Thoracic aorta (tissue), 2 donors: ENCODE measurements at places on chromosomes 1 and 21.

DNA sequence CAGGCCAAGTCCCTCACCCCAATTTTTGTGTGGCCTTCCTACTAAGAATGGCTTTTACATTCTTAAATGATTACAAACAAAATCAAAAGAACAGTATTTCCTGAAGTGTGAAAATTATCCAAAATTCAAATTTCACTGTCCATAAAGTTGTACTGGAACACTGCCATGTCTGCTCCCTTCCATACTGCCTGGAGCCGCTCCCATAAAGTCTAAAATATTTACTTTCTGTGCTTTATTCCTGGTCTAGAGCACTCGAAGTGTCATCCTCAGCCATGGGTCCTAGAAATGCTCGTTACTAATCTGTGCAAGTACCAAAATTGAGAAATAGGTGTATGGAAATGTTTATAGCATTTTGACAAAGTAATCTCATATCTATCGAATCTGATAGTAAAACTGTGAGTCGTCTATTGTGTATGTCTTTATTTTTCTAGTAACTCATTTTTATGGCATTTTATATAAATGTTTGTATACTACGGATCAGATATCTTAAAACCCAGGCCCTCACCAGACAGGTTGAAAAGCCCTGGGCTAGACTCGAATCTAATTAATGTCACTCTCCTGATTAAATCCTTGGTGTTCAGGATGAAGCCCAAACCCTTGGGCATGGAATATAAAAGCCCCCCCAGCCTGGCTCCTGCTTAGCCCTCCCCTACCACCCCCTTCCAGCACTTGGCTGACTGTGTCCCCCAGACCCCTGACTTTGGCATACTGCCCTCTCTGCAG lies 4.9 kb downstream of the LBR start:
- no peak for DNase-seq

DNA sequence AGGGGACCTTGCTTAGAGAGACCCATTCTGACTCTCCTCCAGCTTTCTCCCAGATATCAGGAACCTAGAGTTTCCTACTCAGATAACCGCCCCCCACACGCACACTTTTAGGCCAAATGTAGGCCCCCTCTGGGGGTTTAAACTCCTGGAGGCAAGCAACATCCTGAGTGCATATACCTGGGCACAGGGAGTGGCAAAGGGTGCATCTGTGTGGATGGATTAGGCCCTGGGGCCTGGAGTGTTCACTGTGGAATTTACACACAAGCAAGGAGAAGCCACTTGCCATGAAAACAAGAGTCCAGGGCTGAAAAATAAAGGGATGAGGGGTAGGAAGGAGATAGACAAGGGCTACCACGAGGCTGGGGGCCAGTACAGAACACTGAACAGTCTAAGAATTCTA lies 343.1 kb downstream of the NTNG1 start:
- no peak for DNase-seq

DNA sequence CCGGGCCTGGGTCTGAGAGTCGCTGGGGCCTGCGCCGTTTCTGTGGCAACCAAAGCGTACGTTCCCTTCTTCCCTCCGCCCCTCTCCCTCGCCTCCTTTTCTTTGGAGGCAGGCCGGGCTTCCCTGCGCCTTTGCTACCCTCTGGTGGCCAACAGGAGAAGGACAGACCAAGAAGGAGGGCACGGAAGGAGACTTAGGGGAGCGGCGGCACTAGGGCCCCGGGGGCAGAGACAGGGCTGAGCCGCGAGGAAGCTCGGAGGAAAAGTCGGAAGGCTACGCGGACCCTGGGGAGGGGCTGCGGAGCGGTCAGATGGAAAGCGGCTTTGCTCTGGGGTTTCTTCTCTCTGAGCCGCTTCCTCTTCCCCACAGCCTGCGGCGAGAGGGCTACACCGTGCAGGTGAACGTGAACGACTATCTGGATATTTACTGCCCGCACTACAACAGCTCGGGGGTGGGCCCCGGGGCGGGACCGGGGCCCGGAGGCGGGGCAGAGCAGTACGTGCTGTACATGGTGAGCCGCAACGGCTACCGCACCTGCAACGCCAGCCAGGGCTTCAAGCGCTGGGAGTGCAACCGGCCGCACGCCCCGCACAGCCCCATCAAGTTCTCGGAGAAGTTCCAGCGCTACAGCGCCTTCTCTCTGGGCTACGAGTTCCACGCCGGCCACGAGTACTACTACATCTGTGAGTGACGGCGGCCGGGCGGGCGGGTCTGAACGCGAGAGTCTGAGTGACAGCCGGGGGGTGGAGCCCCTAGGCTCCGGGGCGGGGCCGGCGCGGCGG lies 6.3 kb downstream of the EFNA3 start:
- DNase-seq: peak; percentile 82

DNA sequence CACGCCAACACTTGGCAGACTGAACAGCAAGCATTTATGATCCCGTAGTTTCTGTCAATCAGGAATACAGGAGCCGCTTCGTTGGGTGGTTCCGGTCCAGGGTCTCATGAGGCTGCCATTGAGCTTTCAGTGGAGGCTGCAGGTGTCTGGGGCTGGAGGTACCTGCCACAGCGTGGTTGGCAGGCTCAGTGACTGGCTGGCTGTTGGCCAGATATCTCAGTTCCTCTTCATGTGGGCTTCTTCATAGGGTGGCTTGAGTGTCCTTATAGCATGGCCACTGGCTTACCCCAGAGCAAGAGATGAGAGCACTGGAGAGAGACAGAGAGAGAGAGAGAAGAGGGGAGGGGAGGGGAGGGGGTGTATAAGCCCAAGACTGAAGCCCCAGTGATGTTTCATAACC lies 29.3 kb downstream of the PIK3CD start:
- no peak for DNase-seq

DNA sequence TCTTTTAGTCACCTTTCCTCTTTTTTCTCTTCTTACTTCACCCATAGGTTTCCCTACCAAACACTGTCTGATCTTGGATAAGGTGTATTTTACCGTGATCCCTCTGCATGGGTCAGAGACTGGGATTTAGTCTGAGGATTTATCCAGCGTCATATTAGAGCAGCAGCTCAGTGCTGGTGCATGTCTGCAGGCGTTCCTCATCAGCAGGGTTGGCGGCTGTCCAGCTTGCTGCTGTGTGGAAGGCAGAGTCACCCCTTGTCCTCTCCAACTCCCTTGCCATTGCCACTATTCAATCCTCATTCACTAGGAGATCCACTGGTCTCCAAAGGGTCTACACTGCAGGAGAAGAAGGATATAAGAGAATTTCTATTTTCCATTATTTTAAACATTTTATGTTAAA lies 7.3 kb upstream of the FAM78B start:
- no peak for DNase-seq

- DNase-seq: no peak
Measured at GRCh38 chr1:82269431-82269830, 468.7 kb downstream of the ADGRL2 start.

GRCh38 chr1:209659909-209660308 lies 7.7 kb upstream of the LAMB3 start:
- no peak for DNase-seq

- no peak for DNase-seq
Measured at GRCh38 chr1:26364956-26365355, 7.6 kb downstream of the ZNF683 start.
